ENCODE measurements at places on chromosomes 7 and 10. TPM values are rescaled to one million over a fixed set of nuclear protein-coding genes. Genes with fewer than 3 reads are reported as not detected.
A peak's percentile ranks its signal among the peaks of the same experiment; 100 is the strongest.

The PRRT4 gene
- total RNA-seq, result not detected

The DRGX gene
- not detected for total RNA-seq

The TLX1 gene
- not detected for total RNA-seq

GRCh38 chr10:86373828-86374227 is 7.2 kb upstream of the GRID1 start:
- no peak for DNase-seq

DNA sequence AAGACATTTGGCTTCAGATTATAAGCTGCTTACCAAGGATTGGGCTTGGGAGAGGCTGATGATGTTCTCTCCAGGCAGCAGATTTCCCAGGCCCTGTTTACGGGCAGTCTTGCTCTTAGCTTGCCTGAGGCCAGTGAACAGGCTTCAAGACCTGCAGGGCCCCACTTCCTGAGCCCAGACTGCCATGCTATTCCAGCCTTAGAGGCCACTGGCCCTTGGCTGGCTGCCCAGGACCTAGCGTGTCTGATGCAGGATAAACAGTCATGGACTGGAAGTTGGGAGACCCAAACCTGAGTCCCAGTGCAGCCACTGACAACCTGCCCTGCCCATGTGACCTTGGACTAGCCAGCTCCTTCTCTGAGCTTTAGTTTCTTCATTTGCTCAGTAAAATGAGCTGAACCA is 2.9 kb downstream of the PRXL2A start:
- no peak for DNase-seq

DNA sequence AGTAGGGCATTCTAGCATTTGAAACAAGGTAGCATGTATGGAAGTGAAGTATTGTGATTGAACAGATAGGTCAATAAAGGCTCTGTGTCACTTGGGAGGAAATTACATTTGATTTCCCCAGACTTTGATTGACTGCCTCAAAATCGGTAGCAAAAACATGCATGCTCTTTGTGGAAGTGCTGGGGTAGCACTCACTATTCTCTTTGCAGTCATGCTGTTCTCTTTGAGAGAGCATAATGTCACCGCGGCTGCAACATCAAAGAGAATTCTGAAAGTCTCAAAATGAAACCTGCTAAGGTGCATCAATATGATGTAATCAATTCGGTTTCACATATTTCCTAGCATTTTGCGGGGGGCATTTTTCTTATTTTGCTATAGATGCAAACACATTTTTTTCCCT is 64.2 kb downstream of the ARMC3 start:
- no peak for DNase-seq

DNA sequence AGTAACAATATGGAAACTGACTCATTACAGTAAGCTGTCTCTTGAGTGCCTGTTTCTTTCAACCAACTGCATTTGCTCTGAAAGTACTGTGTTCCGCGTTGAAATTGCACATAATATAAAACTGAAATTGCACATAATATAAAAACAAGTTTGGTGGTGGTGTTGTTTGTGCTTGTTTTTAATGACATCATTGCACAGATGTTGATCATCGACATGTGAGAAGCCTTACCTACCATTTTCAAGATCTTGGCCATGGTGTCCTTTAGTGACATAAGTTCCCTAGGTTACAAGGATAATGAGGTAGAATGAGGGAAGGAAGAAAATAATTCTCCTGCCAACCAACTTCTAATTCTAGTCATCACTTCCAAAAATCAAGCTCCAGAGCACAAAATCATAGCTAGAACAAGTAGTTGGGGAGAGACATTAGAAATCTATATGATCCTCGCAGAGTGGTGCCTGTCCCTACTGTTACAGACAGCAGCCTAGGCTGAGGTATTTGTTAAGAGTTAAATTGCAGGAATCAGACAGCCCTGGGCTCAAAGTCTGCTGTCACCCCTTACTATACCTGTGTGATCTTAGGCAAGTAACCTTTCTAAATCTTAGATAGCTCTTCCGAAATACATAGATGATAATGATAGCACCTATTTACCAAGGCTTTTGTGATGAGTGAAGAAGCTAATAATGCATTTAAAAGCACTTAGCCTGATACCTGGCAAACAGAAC is 29.3 kb downstream of the DOCK4 start:
- DNase-seq, result no peak

- DNase-seq, result no peak
These were observed 70.2 kb upstream of the PDSS1 start for GRCh38 chr10:26627324-26627723.

DNA sequence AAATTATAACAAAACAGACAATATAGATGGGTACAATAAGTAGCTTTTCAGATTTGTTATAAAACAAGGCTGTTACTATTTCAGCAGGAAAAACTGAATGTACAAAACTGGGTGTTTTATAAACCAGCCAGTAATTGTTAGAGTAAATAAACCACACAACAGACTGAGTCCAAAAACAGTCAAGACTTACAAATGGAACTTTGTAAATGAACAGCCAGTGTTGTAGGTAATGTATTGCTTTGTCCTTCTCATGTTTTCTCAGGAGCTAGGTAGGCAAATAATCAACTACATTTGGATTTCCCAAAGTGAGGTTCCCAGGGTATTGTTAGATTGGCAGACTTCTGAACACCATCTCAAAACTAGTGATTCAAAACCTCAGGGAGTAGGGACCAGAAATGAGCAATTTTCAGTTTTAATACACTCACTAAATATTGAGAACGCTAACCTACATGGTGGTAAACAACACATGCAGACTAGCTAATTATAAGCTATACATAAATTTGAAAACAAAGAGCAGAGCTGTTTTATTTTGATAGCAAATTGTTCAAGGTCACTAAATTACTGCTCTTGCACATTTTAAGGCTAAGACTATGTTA is 36.2 kb downstream of the HERPUD2 start:
- no peak for DNase-seq

- DNase-seq, result peak; percentile 73
These were observed 71.9 kb downstream of the JCAD start for GRCh38 chr10:29987471-29987870.

Measured in IMR-90 (cell line).